ENCODE measurements at places on chromosomes 13 and 19.

DNA sequence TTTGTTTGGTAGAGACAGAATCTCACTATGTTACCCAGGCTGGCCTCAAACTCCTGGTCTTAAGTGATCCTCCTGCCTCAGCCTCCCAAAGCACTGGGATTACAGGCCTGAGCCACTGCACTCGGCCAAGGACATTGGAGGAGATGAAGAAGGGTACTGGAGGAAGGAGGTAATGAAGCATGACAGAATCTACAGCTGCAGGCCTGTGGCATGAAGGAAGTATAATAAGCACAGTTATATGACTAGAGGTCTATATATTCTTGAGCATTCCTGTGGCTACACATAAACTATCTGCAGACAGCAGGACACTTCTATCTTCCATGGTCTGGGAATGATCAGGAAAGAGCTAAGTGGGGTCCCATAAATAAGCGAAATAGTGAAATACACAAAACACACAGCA, 18.2 kb downstream of the ZNF565 start:
- no peak for DNase-seq

DNA sequence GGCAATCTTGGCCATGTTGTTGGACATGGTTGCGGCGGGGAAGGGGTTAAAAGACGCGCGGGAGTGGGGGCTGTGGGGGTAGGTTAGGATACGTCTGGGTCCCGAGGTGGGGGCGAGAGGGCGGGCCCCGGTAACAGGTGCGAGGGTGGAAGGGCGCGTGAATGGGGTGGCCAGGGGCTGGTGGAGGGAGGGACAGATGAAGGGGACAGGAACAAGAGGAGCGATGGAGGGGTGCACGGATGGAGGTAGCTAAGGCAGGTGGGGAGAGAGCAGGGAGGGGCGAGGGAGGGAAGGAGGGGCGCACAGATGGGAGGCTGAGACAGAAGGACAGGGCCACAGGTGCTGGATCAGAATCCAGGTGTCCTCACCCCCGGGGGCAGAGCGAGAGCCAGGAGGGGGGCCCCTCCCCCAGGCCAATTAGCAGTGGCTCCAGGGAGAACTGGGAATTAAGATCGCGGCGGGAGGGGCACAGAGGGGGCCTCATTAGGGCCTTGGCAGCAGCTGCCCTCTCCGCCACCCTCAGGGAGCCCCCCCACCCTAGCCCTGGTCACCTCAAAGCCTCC, 1.3 kb downstream of the GNG8 start:
- no peak for DNase-seq

GRCh38 chr13:24085662-24086061, 74.9 kb upstream of the SPATA13 start:
- DNase-seq = no peak

- DNase-seq = no peak
Measured at GRCh38 chr19:12974301-12975220, 5.2 kb downstream of the DAND5 start.

- peak; percentile 70 for DNase-seq
Measured at GRCh38 chr19:50358483-50359327, 6.7 kb downstream of the NAPSA start.

DNA sequence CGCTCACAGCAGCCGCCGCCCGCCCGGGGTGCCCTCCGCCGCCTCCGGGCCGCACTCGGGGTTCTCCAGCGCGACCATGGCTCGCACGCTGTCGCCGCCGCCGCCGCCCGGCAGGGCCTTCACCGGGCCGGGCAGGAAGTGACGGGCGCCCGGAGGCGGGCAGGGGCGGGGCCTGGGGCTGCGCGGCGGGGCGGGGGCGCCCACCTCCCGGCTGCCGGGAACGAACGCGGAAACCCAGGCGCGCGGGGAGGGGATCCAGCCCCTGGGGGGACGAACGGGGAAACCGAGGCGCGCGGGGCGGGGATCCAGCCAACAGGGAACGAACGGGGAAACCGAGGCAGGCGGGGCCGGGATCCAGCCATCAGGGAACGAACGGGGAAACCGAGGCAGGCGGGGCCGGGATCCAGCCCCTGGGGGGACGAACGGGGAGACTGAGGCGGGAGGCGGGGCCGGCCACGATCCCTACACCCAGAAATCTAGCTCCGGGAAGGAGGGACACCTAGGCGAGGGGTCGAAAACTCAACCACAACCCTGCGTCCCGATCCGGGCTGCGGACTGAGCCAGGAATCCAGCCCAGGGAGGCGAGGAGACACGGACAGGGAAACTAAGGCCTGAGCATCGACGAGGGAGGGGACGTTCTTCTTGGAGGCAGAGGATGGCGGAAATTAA, at the start of gene R3HDM4:
Gene R3HDM4 (minus strand): TSS at position 140 of the 669 bp plus-strand sequence. CDS start 62 bp downstream, at position 78.
- peak; percentile 88 for DNase-seq

GRCh38 chr19:2112516-2113320, 16.0 kb downstream of the IZUMO4 start:
- no peak for DNase-seq

DNA sequence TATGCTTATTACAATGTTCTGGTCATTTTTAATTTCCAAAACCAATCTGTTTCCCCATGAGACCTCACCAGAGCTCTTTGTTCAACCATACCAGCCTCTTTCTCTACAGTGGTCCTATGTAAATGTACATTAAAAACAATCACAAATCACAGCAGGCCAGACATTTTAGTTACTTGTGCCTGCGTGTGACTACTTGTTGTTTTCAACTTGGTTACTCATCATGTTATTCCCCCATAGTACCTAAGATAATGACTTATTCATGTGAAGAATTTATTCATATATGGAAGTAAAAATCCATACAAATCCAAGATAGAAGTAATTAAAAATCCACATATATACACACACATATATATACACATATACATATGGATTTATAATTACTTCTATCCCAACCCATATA, 379.6 kb downstream of the SLITRK6 start:
- no peak for DNase-seq

GRCh38 chr13:94121686-94122085, 357.8 kb downstream of the DCT start:
- no peak for DNase-seq

DNA sequence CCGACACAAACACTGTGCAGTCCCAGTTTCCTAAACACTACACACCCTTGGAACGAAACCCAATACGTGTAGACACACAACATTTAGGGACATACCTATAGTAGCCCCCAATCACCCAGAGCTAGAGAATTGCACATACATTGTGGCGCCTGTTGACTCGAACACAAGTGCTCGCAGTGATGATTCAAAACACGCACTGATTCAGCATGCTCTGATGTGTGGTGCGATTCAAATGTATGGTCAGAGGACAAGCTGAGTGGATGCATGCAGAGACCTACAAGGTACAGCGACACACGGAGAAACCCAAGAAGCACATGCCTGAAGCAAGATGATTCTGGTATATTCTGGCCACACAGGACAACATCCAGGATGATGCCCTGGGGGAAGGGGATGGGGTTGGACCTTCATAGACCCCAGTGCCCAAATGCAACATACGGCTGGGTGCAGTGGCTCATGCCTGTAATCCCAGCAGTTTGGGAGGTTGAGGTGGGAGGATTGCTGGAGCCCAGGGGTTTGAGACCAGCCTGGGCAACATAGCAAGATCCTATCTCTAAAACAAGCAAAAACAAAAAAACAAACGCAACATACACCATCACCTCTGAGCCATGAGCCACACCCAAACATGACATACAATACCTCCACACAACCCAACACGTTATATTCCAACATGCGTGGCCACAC, 997 bp upstream of the KCNN4 start:
- DNase-seq = no peak

DNA sequence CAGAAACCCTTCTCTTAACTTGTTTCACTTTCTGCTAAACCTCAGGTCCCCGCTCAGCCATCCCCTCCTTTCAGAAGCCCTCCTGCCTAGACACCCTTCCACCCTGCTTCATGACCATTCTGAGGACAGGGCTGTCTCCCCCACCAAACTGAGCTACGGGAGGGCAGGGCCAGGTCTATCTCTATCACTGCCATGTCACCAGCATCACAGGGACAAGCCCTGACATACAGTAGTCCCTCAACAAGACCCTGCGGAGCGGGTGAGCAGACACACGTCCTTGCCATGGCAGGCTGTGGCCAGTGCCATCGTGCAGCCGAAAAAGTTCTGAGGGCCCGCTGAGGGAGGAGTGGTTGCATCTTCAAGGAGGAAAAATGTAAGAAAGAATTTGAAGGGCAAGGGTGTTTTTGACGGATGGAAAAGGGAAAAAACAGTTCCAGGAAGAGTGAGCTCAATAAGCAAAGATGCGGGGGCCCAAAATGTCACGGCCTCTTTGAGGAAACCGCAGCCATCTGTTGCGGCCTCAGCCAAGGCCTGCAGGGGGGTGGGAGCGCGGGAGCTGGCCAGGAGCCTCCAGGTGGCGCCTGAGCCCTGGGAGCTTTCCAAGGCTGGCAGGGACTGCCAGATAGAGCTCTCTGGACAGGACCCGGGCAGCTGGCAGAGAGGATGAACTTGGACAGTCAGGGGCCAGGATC, 8.1 kb downstream of the PTGIR start:
- DNase-seq = no peak

GRCh38 chr19:14775869-14776586, 2.3 kb downstream of the ADGRE2 start:
- no peak for DNase-seq

Measured in T-helper 17 cell (primary cell).